ENCODE measurements at places on chromosomes 2 and 18.

DNA sequence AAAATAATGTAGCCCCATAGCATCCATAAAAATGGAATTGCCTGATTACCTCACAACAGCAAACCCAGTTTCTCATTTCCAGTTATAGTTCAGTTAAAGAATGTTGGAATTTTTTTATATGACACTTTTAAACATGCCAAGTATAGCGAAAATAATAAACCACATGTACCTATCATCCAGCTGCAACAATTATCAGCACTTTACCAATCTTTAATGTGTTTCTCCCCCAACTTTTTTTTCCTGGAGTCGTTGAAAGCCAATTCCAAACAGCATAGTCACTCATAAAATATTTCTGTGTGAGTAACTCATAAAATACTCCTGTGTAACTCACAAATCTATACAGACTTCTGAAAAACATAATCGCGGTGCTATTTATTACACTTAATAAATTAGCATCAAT is 38.1 kb downstream of the SMAD4 start:
- peak; percentile 73 for DNase-seq

DNA sequence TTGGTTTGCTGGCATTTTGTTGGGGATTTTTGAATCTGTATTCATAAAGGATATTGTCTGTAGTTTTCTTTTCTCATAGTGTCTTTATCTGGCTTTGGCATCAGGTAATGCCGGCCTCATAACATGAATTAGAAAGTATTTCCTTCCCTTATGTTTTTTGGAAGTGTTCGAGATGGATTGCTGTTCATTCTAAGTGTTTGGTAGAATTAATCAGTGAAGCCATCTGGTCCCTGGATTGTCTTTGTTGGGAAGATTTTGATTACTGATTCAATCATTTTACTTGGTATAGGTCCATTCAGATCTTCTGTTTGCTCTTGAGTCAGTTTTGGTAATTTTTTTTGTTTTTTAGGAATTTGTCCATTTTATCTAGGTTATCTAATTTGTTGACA is 22.3 kb downstream of the KIAA1328 start:
- DNase-seq = no peak

GRCh38 chr2:96626553-96626942 is 11.6 kb downstream of the KANSL3 start:
- DNase-seq = no peak

- DNase-seq = no peak
Observed at GRCh38 chr2:9745153-9745899, 97.9 kb upstream of the TAF1B start.

DNA sequence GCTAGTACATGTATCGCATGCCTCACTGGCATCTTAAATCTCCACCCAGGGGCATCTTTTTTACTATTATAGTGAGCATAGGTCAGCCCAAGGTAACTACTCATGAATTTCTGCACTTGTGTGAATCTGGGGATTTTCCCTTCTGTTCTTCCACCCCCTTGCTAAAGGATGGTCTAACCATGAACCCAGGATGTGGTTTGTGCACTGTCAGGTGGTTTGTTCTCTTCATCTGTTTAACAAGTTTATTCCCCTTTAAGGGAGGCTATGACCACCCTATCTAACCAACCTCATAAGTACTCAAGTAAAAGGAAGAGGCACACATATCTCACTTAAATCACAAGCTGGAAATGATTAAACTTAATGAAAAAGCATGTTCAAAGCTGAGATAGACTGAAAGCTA is 243.0 kb downstream of the RPRM start:
- no peak for DNase-seq

- no peak for DNase-seq
Observed at GRCh38 chr18:33594799-33595198, 16.8 kb downstream of the ASXL3 start.

DNA sequence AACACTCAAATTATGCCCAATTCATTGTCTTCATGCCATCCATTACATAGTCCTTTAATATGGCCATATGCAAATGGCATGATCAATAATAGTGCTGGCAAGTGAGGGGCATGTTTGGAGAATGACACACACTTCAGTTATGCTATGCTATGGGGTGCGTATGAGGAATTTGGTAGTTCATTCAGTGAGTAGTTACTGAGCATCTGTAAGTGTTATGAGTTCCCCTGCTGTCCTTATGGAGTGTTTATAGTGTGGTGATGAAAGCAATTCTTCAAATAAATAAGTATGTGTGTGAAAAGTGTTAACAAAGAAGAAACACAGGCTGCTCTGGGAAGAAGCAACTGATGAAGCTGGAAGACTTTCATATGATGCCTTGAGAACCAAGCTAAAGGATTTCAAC is 383.7 kb upstream of the SLC14A2 start:
- no peak for DNase-seq

DNA sequence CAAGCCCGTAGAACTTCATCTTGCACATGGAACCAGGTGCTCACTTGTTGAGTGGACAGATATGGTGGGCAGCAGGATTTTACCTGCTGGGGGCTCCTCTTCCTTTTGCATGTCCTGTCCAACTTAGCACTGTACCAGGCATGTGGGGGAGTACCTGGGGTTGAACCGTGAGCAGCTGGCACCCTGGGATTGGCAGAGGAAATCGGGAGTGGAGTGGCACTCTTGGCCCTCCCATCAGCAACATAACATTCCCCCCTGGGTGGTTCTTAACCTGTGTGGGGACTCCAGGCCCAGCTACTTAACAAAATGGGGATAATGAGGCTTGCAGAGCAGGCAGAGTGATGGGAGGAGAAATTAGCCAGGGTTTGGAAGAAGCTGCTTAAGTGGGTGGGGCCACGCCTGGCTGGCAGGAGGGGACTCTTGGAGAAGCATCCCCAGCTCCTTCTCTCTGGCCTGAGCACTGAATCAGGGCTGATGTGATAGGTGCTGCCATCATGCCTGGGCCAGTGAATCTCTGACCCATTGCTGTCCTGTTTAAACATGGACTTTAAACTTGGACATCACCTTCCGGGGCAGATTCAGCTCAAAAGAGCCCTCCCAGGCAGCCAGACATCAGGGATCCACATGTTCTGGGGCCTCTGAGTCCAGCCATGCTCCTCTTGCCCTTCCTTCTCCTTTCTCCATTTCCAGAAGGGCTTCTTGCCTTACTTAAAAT is 15.5 kb downstream of the FOSL2 start:
- no peak for DNase-seq

DNA sequence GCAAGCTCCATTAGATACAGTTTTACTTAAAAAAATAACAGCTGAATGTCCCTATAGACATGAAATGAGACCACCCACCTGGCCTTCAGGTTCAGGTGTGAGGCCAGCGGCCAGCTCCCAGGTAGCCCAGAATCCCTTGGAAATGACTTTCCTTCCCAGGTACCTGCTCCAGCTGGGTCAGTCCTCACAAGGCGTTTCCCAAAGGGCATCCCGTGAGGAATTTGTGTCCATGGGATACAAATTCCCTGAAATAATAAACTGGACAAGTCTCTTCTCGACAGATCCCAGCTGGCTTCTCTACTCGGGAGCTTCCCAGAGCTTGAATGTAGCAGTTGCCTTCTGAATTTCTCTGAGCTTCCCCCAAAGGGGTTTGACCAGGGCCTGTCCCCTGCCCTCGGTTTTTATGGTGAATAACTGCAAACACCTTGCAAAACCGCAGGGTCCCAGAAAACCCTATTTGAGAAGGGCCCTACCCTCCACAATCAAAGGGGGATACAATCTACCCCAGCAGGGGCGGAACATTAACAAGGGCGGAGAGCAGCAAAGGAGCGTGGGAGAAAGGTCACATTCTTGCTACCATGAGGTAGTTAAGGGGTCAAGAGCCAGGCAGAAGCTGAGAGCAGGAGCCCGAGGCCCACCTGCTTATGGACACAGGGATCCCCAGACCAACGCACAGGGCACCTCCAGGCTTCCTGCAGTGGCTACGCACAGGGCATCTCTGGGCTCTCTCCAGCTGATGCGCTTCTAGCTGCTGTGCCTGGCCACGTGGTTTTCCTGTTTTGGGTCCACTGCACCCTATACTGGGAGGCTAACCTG is 107.7 kb downstream of the HDAC4 start:
- no peak for DNase-seq

DNA sequence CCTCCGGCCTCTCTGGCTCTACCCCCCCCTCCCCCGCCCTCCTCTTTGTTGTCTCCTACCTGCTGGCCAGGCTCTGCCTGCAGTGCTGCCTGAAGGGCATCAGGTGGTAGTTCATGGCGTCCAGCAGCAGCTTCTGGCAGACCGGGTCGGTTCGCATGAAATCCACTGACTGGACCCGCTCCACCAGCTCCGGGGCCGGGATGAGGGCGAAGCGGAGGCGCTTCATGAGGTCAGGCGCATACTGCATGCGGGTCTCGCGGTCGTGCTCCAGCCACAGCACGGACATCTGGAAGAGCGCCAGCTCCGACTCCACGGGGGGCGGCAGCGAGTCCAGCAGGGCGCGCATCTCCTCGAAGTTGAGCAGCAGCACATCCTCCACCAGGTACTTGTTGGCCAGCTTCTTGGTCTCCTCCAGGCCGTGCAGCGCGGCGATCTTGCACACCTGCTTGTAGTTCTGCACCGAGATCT is 3.2 kb downstream of the KLHL14 start:
- DNase-seq = no peak

DNA sequence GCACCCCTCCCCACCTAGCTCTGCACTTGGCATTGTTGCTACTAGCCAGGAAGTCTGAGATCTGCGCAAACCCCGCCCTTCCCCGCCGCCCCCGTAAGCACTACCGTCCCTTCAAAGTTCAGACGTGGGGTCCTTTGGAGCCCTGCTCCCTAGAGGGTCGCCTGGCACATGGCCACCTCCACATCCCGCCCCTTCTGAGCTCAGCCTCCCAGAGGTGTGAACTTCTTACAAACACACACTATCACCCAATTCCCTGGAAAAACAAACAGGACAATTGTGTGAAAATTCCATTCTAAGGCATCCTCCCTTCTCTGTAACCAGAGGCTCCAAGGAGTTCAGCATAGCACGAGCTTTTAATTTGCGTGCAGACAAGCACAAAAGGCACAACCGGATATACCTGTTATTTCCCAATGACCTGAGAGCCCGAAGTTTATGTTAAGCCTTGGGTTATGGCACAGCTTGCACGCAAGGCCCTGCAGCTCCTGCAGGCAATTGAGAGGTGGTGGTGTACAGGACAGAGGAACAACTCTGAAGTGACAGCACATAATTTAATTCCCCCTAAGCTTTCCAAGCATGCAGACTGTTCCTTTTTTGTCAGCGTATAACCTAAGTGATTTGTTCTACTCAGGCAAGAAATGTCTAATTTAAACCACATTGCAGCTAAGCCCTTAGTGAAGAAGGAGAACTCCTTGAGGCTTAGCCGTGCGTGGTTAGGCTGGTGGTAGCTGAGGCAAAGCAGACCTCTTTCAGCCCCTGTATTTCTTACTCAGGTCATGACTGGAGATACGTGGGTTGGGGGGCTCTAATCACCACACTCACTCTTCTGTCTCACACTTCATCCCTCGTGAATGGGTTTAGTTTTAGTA is 20.3 kb upstream of the CYP1B1 start:
- peak; percentile 57 for DNase-seq

GRCh38 chr18:79405781-79406575 is 10.2 kb downstream of the NFATC1 start:
- DNase-seq = peak; percentile 34

DNA sequence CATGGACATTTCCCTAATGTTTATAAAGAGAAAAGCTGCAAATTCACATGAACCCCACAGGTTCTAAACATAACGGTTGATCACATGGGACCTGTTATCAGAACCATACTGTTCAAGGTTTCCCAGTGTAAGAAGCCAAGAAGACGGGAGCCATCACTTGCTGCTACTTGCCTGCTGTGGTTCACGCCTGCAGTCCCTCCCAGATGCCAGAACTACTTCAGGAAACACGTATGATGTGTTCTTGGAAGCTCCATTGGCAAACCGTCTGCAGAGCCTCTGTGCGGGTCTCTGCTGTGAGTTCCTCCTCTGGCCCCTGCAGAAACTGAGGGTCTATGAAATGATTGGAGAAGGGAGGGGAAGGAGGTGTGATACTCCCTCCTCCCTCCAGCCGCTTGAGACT is 75.2 kb downstream of the CABLES1 start:
- no peak for DNase-seq

DNA sequence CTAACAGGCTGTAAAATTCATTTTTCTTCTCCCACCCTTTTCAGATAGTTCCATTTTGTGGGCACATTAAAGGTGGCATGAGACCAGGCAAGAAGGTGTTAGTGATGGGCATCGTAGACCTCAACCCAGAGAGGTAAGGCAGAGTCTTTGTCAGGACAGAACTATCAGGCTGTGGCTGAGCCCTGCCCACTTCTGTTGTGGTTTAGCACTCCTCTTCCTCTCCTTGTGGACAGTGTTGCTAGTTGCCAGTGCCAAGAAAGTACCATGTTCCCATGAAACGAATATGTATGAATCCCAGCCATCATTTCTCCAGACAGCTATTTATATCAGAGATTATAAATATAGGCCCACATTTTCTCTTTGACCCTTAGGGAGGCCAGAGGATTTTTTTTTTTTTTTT is 1.6 kb downstream of the LGALSL start:
- no peak for DNase-seq

GRCh38 chr2:209549589-209549988 is 125.7 kb downstream of the MAP2 start:
- no peak for DNase-seq

DNA sequence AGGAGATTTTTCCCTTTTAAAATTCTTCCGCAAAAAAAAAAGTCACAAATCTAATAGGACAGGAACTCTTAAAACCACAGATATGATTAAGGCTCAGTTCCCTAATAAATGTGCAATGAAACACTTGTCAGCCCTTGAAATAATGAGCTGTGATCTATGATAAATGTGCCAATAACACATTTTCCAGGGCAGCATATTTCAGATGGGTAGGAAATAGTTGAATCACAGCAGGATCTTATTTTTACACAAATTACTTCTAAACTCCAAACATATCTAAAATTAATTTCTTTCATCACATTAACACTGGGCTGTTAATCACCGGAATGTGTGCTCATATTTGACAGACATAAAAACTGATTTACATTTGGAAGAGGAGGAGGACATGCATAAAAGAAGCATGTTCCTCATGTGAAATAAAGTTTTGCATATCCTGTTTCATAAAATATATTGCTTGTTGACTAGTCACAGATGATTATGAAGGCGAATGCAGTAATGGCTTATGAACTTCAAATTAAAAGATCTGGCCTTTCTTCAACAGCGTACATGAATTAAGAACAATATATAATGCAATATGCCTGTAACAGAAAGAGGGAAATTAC is 281.4 kb downstream of the PAX3 start:
- DNase-seq = no peak

GRCh38 chr18:8328126-8328525 is 281.1 kb upstream of the RAB12 start:
- DNase-seq = no peak

DNA sequence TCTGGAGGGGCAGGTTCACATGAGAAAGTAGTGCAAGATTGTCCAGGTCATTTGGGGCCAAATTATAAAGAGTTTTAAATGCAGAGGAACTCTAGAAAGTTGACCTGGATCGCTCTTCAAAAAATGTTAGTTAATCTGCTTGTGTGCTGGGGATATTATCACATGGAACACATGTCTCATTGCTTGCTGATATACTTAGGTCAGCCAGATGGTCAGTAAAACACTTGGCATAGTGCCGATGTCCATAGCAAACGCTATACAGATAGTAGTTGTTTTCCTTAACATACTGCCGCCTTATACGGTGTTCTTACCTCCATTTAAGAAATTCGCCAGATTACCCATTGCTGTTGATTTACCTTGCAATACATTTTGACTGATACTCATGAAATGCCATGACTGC is 103.4 kb upstream of the CWC22 start:
- no peak for DNase-seq

Measured in iris pigment epithelial cell (primary cell).